Activated CD4-positive, alpha-beta memory T cell treated with anti-CD3 and anti-CD28 coated beads, Interleukin-2, amount 10 ng/mL, durations not matched to agents 7 days and 5 days (primary cell): ENCODE measurements at places on chromosomes 12 and 14. TPM values are rescaled to one million over a fixed set of nuclear protein-coding genes. Genes with fewer than 3 reads are reported as not detected.

The REM2 gene
- 1.2 TPM for total RNA-seq

DNA sequence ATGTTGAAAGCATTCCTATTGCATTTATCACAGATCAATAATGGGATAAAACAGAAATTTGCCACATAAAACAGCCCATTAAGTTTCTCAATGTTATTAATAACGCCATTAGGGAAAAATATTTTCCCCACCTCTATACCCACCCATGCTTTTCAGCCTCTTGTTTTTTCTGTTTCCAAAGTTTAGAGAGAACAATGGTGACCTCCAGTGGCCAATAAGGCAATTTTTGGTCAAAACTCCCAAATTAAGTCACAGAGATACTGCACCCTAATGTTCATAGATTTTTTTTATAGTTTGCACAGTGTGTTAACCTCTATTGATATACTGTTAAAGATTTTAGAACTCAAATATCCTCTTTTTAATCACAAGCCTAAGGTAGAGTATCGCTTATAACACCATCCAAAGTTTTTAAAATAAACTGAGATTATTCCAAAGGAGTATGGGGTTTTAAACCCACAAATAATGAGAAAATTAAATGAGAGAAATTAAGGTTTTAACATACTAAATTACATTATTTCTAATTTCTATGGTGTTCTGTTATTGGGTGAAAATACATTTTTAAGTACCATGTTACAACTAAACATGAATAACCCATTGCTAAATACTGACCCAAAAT is 184.7 kb upstream of the DCN start:
- no peak for DNase-seq

GRCh38 chr12:121839993-121840761 is 18.5 kb downstream of the HPD start:
- DNase-seq: no peak

GRCh38 chr12:55932551-55932910 is 1.6 kb downstream of the DGKA start:
- DNase-seq: peak; percentile 59

DNA sequence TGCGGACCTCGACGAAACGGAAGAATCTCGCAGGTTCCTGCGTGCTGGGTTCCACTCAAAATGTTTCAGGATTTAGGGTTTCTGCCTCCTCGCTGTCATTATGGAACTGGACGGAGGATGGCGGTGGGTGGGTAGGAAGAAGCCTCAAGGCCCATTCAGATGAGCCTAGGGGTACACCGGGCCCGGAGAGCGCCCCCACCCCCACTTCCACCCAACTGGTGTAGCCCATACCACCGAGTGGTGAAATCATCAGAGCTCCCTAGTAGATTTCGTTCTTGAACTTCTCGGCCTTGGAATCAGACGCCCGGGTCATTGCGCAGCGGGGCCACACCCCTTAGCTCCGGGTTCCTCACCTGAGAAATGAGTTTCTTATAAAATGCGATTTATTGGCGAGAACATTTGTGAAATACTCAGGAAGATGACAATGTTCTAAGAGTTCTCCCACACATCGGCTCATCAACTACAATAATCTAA is 13.3 kb upstream of the TBX3 start:
- no peak for DNase-seq

DNA sequence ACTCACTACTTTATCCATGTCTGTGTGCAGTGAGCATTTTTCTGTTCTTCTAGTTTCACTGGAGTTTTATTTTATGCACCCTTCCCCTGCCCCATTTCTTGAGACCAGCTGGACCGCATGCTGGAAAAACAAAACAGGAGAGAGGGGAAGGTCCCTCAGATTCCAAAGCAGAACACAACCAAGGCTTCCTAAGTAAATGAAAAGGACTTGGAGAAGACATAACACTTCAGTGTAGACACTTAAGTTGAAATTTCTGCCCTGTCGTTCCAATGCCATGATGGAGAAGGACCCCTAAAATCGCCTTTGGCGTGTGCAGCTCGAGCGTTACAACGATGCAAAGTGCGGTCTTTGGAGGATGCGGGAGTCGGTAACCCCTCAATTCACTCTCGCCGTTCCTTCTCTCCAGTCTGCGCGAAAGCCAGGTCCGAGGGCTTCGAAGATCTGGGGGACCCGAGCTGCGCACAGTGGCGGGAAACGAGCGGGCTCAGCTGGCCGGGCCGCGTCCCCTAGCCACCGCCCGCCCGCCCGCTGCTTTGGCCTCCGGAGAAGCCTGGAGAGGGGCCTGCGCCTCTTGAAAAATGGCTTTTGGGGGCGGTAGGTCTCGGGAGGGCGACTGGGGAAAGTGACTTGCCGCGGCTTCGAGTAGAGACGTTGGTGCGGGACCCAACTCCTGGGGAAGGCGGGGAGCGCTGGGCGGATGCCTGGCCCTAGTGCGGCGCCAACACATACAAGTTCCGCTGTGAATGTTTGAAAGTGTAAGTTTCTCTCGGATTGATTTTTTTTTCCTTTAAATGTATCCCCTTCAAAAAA is 11.2 kb upstream of the HOXC13 start:
- no peak for DNase-seq

- no peak for DNase-seq
Observed at GRCh38 chr12:63905544-63905943, 61.0 kb downstream of the SRGAP1 start.
